M059J (cell line): ENCODE measurements at places on chromosomes 7 and 10.

DNA sequence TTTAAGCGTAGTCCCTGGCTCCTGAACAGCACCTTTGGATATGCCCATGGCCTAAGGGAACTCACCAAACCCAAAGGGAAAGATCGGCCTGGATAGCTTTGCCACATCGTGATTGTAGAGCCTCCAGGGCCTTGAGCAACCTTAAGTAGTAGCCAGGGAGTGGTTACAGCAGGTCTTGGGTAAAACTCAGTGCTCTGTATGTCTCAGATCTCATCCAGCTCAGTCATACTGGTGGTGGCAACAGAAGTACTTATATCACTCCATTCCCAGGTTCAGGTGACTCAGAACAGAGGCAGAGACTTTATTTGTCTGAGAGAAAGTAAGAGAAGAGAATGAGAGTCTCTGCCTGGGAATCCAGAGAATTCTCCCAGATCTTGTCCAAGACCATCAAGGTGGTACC lies 39.1 kb upstream of the AASS start:
- DNase-seq: no peak

GRCh38 chr7:68689087-68689433 lies 909.2 kb upstream of the AUTS2 start:
- peak; percentile 91 for DNase-seq

DNA sequence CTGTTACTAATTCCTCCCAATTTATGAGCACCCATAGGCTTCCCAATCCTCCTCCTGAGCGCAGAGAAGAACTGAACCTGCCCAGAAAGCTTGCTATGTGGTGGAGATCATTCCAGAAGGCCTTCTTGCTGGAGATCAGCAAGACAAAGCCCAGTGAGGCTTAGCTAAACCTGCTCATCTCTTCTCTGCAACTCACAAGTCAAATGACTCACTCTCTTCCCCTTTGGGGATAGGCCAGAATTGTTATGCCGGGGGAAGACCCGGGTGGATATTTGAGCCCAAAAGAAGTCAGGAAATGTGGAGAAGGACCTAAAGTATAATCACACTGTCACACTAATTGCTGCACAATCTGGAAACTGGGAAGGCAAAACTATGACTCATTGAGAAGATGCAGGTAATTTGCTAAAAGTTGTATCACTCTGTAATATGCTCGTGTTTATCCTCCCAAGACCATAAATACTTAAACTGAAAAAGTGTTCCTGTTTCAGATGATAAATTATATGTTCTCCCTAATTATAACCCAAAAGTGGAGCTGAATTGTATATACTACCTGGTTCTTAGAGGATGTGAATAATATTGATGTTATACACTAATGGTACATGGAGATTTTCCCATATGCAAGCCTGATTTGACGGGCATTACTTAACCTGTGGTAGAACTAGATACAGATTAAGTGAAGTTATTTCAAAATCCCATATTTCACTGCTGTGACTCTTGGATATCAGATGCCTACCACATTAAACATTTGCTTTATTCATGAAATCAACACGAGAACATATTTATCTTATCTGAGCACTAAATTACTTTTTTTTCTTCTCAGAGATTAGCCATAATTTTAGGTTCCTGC lies 6.4 kb downstream of the NEBL start:
- DNase-seq: peak; percentile 43

DNA sequence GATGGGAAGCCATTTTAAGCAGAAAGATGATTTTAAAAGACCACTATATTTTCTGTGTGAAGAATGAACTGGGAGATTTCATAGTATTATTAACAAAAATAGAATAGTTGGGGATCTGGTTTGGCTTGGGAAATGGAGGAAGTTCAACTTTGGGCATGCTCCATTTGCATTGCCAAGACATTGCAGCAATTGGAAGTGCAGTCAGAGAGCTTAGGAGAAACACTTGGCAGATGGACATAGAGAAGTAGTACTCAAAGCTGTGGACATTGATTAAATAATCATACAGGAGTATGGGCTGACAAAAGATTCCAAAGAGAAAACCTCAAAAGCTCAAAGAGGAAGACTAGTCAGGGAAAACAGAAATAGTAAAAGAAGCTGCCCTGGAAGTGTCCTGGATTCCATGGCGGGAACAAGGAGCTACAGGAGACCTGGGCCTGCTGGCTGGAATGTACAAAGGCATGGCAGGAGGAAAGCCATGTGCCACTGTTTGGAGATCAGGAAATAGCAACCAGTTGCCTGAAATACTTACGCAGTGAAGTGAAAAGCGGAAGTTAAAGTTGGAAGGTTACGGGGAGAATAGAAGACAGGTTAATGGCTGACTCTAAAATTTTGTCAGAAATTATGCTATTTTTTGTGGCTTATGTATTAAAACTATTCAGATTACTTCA lies 93.6 kb upstream of the MXI1 start:
- no peak for DNase-seq

DNA sequence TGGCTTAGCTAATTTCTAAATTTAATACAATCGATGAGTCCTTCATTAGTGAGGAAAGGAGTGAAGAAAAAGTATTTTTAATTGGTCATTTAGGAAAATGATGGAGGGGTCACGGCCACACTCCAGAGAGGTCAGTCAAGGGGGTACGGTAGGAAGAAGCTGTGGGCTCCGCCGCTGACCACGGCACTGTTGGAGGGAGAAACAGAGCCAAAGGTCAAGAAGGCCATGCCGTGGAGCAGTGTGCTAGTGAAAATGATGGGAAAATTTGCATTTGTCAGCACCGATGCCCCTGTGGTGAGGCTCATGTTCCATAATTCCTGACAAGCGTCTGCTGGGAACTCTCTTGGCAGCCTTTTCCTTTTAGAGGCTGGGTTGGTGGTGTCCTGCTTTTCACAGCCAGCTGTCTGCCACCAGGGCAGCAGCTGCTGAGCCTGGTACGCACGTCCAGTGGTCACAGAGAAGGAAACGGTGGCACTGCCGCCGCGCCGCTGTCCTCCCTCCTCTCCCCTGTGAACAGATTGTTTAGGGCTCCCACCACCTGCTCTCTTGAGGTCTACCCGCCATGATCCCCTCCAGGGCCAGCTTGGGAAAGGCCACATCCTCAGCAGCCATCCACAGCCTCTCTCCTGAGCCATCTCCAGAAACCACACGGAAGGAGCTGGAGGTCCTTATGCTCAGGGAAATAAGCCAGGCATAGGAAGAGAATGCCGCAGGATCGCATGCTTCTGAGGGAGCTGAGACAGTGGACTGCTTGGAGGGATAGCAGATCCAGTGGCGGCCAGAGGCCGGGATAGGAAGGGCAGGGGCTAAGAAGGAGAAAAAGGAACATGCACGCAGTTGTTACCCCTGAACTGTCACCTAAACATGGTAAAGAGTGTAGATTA lies 263.7 kb upstream of the PPP2R2D start:
- no peak for DNase-seq

DNA sequence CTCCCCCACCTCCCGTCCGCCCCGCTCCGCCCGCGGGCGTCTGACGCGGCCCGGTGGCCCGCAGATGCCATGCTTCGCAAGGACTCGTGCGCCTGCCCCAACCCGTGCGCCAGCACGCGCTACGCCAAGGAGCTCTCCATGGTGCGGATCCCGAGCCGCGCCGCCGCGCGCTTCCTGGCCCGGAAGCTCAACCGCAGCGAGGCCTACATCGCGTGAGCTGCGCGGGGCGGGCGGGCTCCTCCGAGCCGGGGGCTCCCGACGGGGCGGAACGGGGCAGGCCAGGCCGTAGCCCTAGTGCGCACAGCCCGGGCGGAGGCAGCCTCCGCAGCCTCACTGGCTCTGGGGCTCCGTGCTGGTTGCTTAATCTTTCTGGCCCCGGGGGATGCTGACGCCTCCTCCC lies 2.8 kb downstream of the ASIC3 start:
- DNase-seq: no peak

- DNase-seq: no peak
These were observed 57.3 kb downstream of the ADARB2 start for GRCh38 chr10:1679821-1680650.

DNA sequence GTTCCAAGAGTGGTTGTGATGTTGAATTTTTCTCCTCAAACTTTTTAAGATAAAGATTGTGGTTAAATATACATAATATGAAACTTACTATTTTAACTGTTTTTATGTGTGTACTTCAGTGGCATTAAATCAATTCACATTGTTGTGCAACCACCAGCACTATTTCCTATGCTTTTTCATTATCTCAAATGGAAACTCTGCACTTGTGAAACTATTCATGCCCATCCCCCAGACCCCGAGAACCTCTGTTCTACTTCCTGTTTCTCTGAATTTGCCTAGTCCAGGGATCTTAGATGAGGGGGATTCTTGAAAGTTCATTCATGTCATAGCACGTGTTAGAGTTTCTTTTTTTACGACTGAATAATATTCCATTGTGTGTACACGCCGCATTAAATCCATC lies 67.0 kb downstream of the WDR37 start:
- no peak for DNase-seq

GRCh38 chr7:53418834-53419482 lies 383.5 kb downstream of the POM121L12 start:
- no peak for DNase-seq

DNA sequence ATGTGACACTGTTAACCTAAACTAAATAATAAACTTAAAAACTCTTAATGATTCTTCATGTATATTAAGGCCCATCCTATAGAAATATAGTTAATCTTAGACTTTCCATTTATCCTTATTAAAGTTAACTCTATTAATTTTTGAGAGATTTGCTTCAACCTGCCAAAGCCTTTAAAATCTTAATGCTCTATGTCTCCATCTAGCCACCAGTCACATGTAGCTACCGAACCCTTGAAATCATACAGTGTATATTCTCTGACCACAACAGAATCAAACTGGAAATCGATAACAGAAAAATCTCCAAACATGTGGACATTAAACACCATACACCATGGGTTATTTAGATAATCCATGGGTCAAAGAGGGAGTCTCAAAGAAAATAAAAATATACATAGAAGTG lies 51.9 kb downstream of the ASZ1 start:
- DNase-seq: no peak

- no peak for DNase-seq
These were observed 683.2 kb upstream of the LRRN3 start for GRCh38 chr7:110407706-110408105.

GRCh38 chr7:116738378-116738777 lies 66.4 kb downstream of the MET start:
- no peak for DNase-seq

DNA sequence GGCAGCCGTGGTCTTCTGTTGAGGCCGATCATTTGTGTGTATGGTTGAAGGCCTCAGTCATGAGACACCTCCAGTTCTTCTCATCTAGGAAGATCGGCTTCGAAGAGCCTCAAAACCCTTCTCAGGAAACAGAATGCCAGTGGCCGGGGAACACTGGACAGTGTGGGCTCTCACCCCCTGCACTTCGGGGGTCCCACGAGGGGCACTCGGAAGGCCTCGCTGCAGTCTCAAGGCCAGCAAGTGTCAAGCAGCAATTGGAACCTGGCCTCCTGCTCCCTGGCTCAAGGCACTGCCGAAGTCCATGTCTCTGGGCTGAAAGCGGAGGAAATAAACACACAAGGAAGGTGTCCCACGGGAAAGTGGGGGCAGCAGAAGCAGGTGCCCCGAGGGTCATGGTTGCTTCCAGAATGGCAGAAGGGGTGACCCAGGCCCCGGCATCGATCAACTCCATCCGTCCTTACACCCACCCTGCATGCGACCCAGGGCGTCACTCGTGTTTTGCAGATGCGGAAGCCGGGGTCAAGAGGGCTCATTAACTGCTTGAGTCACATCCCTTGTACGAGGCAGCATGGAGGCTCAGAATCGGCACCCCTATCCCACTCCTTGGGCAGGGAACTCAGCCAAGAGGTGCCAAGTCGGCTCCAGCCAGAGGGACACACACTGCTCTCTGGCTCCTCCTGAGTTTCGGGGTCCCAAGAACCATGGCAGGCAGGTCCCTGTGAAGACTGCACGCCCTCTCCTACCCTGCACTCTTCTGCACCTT lies 231.3 kb upstream of the SHH start:
- no peak for DNase-seq

- DNase-seq: peak; percentile 49
These were observed 55.6 kb downstream of the STEAP1B start for GRCh38 chr7:22444181-22444971.
